GM23248 (cell line): ENCODE measurements at places on chromosomes 11 and 22. TPM values are rescaled to one million over a fixed set of nuclear protein-coding genes. Genes with fewer than 3 reads are reported as not detected.

CHADL gene
- total RNA-seq, result 0.22 and 1.1 TPM in 2 replicates

BCO2 gene
- total RNA-seq, result not detected in 2 replicates

KCNJ5 gene
- under 0.01 TPM in 1 of 2 replicates, not detected in the other for total RNA-seq

TOLLIP gene
- 27.3 and 41.7 TPM in 2 replicates for total RNA-seq

ACP2 gene
- total RNA-seq, result 48.4 and 62.6 TPM in 2 replicates

NOX4 gene
- total RNA-seq, result 0.54 and 2.0 TPM in 2 replicates

OR51E2 gene
- not detected in 2 replicates for total RNA-seq

DNA sequence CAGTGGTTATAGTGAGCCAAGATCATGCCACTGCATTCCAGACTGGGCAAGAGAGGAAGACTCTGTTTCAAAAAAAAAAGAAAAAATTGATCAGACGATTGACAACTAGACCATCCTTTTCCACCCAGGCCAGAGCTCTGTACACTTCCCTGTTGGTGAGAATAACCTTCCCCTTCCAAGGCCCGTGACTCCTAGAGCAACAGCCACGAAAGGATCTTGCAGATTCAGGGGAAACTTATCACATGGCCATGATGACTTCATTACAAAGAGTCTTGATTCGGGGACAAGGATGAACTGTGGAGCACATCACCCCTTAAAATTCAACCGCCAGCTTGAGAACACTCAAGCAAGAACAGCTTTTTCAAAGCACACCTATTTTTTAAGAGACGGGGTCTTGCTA lies 10.3 kb downstream of the CD5 start:
- DNase-seq, result no peak

- DNase-seq, result peak; percentile 66
These were observed 3.1 kb downstream of the GAB2 start for GRCh38 chr11:78414321-78415051.

DNA sequence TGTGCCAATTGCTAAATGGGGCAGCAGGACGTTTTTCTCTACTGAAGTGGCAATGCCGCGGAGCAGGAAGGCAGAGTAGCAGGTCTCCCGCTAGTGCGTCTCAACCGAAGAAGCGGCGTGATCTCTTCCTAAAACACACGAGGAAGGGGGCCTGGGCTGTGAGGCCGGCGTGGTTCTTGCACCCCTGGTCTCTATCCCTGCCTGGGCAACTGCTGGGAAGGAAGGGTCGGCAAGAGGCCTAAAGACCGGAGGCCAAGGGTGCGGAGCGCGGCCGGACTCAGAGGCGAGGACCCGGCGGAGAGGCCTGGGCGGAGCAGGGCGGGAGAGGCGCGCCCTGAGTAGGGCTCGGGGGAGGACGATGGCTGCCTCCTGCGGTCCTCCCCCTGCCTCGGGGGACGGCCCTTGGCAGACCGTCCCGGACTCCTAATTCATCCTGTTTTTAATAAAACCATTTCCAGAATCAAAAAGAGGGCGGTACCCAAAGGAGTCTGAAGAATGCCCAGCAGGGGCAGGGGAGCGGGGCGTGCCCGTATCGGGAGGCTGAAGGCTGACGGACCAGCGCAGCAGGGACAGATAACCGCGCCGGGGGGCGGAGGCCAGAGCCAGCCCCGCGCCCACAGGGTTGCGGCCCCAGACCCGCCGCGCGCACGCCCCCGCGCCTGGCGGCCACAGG lies 572 bp upstream of the APLP2 start:
- peak; percentile 93 for DNase-seq

GRCh38 chr22:41524809-41525449 lies 19.3 kb downstream of the POLR3H start:
- DNase-seq, result no peak

- DNase-seq, result peak; percentile 5
These were observed 38.7 kb upstream of the TOP3B start for GRCh38 chr22:22021162-22021750.

GRCh38 chr11:107721207-107721606 lies 9.4 kb upstream of the SLN start:
- no peak for DNase-seq

DNA sequence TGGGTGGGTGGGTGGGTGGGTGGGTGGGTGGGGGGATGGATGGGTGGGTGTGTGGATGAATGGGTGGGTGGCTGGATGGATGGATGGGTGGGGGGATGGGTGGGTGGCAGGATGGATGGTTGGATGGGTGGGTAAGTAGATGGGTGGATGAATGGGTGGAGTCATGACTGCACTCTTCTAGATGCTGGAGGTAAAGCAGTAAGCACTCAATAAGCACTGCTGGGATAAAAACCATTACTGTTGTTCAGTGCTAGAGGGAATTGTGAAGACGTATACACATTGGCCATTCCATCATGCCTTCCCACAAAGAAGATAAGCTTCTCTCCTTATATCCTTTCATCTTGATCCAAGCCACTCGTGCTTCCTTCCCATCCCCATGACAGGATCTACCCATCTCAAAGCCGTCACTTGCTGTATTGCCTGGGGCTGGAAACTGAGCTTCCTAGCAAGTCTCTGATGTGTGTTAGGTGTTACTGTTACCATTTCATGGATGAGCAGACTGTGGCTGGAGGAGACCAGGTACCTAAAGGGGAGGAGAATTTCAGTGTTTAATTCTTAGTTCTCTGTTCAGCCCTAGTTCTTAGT lies 74.8 kb downstream of the MICAL2 start:
- DNase-seq, result no peak

DNA sequence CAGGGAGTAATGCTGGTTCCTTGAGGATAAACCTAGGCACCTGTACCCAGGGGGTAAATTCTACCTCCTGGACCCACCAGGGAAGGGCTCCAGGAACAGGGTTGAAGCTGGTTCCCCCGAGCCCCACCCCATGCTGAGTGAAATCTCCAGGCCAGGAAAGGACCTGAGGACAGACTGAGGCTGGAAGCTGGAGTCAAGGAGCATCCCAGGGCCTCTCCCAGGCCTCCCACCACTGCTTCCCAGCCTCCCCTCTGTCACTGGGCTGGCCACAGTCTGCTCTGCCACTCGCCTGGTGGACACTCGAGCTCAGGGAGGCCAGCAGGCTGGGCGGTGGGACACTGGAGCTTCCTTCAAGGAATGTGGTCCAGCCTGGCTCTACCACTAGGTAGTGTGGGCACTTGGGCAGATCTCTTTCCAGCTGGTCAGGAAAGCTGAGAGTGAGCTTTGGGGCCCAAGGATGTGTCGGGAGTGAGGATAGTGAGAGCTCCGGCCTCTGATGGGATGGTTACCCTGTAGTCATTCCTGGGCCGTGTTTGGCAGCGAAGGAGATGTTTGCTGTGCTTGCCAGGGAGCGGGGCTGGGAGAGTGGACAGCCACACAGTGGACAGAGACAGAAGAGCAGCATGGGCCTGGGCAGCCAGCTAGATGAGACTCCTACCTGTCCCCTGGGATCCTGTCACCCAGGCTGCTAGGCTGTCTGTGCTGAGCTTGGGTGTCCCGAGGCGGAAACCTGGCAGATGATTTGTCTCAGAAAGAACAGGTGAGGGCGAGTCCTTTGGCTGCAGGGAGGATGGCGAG lies 3.4 kb downstream of the OVOL1 start:
- DNase-seq, result no peak

GRCh38 chr22:44538518-44539315 lies 40.7 kb upstream of the RTL6 start:
- no peak for DNase-seq

- DNase-seq, result no peak
These were observed 99.6 kb downstream of the CSNK2A3 start for GRCh38 chr11:11253497-11253896.

DNA sequence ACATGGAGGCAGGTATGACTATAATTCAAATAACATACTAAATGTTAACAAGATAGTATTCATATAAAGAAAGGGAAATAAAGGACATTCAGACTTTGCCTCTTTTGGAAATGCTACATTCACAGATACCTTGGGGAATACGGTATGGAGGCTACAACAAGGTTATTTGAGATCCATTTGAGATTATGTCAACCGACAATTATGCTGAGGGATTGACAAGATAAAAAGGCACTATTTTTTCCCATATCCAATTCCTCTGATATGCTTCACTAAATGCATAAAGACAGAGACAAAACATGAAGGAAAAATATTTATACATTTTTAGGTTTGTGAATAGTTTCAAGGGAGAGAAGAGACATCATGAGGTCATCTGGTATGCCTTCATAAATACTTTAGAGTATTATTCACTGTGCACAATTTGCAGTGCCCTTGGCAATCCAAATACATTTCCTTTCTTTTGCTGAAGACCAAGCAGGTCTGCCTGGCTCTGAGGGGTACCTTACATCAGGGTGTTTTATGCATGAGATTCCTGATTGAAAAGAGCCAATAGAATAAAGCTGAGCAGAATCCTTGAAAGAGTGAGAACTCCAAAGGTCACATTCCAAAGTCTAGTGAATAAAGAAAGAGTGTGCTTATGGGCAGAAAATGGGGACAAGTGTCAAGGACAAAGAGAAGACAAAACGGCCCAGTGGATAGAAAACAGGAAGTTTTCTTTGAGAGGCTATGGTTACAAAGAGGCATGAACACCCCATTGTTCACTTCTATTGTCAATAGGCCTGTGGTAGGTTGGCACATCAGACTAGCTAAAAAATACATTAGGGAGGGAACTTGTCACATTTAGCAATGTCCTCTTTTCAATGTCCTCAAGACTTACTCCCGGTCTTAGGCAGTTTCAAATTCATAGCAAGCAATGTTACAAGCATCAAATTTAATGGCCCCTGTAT lies 455.8 kb downstream of the LRRC4C start:
- DNase-seq, result no peak

DNA sequence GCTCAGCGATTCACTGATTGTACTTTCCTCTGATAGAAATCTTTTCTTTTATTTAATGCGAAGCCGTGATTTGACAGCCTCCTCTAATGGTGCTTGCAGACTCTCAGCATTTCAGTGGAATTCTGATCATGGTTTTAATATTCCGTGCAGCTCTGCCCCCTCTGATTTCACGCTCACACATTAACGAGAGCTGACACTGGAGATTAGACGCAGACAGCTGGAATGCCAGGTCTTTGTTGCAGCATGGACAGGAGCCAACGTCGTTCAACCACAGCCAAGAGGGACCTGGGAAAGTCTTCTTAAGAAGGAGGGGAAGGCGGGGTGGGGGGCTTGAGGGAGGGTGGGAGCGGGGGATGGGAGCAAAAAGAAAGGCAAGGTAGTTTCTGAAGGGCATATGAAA lies 186.4 kb downstream of the BLID start:
- peak; percentile 55 for DNase-seq

- DNase-seq, result no peak
These were observed 42.0 kb downstream of the SGSM3 start for GRCh38 chr22:40412441-40412840.

DNA sequence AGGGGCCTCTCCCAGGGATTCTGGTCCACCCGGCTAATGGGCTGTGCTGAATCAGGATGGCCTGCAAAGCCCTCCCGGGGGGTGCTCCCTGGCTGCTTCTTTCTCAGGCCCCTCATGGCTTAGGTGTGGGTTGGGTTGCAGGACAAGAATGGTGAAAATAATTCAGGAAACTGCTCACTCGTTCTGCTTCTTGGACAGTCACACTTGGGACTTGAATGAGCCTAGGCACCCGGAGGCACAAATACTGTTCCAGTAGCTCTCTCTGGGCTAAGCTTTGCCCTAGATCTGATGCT lies 83.2 kb downstream of the TRIM29 start:
- DNase-seq, result no peak

DNA sequence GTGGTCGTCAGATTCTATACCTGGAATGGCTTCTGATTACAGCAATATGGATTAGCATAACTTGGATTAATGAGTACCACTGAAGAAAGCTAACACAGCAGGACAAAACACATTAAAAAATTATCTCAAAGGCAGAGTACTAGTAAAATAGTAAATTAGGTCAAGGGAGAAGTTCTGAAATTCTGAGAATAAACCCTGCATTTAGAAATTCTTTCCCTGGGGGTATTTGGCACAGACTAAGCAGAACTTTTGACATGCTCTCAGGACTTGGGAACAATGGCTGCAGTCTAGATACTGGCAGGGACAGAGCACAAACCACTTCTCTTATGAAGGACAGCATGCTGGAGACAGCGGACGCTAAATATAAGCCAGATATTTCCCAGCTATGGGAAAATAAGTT lies 85.6 kb upstream of the GRIA4 start:
- no peak for DNase-seq

GRCh38 chr22:47564651-47565434 lies 802.4 kb downstream of the TBC1D22A start:
- no peak for DNase-seq

- no peak for DNase-seq
These were observed 31.2 kb downstream of the SHANK2 start for GRCh38 chr11:71221201-71221600.

- no peak for DNase-seq
These were observed 37.7 kb upstream of the FDX1 start for GRCh38 chr11:110392056-110392455.

GRCh38 chr22:41597635-41597953 lies 8.0 kb upstream of the PMM1 start:
- no peak for DNase-seq

- no peak for DNase-seq
These were observed 381.9 kb downstream of the LARGE1 start for GRCh38 chr22:33538277-33538885.
